ENCODE measurements at places on chromosomes 1 and 21.

DNA sequence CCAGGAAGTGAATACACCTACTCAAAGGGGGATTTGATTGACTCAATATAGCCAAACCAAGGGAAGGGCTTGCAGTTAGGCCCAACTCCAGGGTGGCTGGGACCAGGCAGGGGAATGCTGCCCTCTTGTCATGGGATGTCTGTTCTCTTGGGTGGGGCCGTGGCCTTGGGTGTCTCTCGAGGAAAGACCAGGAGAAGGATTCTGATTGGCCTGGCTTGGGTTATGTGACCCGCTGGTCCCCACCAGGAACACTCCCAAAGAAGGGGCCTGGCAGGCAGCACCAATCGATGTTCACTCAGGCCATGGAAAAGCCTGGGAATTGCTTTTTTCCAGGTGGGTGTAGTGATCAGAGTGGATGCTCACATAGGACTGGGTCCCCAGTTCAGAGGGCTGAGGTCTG lies 10.1 kb upstream of the ZNF362 start:
- no peak for DNase-seq

- no peak for DNase-seq
These were observed 11.8 kb upstream of the ATF3 start for GRCh38 chr1:212596798-212597197.

- DNase-seq: no peak
These were observed 16.2 kb upstream of the MEF2D start for GRCh38 chr1:156516821-156517220.

- DNase-seq: no peak
These were observed 1.3 kb downstream of the COL24A1 start for GRCh38 chr1:86155051-86155806.

DNA sequence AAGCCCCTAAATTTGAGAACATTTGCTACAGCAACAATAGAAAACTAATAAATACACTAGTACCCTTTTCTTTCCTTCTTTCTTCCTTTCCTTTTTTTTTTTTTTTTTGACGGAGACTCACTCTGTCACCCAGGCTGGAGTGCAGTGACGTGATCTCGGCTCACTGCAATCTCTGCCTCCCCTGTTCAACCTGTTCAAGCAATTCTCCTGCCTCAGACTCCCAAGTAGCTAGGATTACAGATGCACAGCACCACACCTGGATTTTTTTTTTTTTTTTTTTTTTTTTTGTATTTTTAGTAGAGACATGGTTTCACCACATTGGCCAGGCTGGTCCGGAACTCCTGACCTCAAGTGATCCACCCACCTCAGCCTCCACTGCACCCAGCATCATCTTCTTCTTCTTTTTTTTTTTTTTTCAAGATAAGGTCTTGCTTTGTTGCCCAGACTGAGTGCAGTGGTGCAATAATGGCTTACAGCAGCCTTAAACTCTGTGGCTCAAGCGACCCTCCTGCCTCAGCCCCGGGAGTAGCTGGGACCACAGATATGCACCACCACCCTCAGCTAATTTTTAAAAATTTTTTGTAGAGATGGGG lies 19.6 kb upstream of the CBR3 start:
- DNase-seq: no peak

DNA sequence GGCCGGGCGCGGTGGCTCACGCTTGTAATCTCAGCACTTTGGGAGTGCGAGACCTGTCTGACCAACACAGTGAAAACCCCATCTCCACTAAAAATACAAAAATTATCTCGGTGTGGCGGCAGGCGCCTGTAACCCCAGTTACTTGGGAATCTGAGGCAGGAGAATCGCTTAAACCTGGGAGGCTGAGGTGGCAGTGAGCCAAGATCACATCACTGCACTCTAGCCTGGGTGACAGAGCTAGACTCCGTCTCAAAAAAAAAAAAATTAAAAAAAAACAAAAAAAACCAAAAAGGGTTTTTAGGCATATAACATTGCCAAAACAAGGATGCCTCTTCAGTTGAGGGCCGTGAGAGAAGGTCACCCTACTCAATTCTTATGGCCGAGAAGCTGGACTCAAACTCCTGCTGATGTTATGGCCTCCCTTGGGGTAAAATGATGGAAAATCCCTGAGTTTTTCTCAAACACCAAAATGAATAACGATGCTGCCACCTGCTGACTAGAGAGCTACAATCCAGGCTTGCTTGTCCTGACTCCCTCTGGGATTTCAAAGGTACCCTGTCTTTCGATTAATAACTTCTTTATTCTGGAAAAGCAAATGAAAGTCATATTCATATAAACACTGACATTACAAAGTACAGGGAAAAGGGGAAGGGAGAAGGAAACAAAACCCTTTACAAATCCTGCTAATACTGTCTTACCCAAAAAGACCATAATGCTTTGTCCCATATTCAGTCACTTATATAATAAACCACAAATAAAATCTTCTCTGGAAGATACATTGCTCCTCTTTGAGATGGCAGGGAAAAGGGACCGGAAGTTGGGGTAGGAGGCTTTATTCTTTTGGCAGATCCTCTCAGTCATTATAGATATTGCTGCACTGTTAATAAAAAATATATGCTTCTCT lies 10.7 kb downstream of the RAB42 start:
- DNase-seq: peak; percentile 40

GRCh38 chr1:52635321-52636089 lies 2.5 kb downstream of the SHISAL2A start:
- no peak for DNase-seq

DNA sequence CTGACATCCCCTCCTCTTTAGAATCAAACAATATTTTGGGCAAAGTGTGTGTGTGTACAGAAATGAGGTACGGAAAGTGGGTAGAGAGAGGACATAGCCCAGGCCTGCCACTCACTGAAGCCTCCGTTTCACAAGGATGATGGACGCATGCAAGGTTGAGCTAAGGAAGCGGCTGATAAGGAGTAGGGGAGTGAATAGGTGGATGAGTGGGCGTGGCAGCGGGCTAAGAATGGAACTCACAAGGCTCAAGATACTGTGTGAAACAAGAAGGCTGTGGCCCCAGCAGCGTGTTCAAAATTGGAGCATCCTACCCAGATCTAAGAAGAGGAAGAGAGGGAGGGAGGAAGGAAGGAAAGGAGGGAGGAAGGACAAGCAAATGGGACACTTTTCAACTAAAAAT lies 37.5 kb downstream of the VWA5B1 start:
- no peak for DNase-seq

DNA sequence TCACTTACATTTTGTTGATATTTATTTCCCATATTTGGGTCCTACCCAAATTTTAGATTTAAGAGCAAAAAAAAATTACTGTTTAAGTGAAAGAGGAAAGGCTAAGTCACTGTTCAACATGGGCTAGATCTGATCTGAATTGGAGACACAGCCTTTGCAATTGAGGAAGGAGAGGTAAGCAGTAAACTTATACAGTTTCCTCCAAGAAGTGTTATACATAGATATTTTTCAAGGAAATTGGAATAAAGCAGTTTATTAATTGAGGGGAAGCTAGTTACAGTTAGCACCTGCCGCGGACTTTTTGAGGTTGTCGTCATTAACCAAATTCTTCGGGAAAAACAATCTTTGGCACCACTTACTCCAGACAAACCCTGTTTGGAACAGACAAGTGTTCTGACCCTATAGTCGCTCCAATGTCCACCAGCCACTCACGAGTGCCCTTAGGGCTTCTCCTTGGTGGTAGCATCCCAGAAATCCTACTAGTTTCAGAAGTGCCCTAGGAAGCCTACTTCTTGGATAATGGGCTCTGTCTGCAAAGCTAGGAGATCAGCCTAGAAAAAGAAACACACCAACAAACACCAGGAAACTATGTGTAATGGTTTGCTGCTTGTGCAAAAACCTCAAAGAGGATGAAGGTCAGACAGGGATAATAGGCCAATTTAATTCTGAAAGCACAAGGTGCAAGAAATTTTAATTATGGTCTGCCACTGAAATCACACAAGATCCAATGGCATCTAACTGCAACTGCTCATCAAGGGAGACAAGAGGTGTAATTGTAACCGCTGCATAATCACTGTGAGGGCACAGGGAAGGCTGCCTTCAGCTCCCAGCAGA lies 2.5 kb downstream of the WLS start:
- DNase-seq: no peak

DNA sequence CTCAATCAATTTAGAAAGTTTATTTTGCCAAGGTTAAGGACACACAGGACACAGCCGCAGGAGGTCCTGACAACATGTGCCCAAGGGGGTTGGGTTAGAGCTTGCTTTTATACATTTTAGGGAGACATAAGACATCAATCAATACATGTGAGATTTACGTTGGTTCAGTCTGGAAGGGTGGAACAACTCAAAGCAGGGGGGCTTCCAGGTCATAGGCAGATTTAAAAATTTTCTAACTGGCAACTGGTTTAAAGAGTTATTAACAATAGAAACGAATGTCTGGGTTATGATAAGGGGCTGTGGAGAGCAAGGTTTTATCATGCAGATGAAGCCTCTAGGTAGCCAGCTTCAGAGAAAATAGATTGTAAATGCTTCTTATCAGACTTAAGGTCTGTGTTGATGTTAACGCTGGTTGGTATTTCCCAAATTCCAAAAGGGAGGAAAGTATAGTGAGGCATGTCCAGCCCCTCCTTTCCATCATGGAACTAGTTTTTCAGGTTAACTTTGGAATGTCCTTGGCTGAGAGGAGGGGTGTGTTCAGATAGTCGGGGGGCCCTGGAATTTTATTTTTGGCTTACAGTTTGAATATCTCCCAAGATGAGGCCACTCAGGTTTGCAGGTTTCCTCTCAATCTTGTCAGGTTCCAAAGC lies 31.0 kb upstream of the TGFBR3 start:
- DNase-seq: no peak

DNA sequence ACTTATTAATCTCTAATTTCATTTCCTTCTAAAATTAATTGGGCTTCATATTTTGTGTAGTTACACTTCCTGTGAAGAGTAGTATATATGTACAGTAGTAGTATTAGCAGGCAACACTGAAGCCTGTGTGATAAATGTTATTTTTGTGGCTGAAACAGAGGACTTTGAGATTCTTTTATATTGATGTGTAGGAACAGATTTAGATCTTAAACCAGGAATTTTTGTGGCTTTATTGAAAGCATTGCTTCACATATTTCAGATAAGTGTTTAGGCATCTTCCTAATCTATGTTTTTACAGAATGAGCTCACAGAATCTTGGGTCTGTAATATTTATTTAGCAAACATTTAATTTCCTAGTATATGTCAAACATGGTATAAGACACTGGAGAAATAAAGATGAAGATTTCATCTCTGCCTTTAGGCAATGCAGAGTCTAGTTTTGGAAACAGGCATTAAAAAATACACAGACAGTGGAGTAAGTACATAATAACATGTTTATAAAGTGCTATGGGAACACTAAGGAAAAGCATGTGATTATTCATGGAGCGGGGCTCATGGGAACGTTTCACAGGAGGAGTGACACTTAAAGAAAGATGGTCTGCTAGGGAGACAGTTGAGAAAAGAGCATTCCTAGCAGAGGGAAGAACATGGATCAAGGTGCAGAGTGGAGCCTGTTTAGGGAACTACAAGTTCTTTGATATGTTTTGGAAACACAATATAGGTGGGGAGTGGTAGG lies 52.7 kb downstream of the MIGA1 start:
- DNase-seq: no peak

DNA sequence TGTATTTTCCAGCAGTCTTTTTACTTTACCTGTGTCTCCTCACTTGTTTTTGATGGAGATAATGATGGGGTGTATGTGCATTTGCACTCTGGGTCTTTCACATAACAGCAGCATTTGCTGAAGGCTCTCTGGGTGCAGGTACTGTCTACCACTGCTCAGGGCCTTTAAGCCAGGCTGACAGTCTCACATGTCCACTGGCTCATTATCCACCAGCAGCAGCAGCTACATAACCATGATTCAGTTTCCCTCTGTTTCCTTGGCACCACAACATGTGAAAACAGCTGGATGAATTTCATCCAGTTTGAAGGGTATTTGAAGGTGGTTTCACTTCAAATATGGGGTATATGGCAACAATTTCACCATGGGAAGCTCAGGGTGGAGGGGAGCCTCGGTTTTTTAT lies 41.2 kb upstream of the ROR1 start:
- DNase-seq: no peak

DNA sequence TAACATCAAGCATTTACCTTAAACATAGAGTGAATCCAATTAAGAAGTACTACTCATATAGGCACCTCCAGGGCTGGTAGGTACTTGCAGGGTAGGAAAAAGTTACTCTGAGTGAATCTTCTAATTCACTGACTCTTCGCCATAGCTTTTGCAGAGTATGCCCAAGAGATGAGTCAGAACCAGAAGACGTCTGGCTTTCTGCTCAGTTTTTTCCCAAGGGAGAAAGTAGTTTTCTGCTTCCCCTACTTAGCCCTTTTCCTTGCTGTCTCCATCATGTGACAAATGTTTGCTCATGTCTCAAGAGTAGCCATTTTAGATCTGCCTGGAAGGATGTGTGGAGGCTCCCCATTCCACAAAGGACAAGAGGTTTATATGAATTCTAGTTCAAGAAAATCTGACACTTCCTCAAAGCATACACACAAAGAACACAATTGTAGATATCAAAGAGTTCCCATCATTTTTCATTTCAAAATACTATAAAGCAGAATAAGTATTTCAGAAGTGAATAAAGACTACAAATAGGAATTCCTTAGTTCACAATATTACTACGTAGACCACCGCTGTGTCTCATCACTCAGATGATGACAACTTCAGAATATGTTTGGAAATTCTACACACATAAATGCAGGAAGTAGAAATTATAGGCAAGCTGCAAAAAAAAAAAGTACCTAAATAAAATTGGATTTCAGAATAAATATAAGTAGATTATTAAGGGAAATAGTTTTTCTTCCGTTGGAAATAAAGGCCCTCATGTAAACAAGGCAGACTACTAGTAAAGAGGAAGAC lies 98.5 kb downstream of the ASH1L start:
- DNase-seq: no peak

- no peak for DNase-seq
These were observed 7.1 kb downstream of the SLC2A1 start for GRCh38 chr1:42951588-42951987.

DNA sequence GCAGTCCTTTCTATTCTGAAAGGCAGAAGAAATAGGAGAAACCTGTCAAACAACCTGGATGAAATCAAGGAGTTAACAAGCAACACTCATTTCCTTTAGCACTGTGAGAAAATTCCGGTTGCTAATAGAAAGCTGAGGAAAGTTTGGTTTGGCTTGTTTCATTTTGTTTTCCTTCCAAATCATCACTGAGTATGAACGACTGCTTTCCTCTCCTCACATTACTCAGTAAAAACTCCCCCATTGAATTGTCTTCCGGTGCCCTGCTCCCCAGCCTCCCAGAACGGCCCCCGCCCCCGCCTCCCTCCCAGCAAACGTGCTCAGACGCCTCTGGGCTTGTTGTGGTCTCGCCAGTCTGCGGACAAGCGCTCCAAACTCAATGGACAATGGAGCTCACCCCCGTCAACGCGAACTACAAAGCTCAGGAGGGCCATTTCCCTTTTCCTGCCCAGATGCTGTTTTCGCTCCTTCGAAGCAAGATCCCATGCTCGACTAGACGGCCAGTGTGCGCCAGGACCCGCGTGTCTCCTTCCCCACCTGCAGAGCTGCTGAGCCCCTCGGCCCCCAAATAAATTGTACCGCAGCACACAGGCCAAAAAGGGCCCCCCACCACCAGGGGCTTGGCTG lies 747 bp downstream of the STX6 start:
- DNase-seq: peak; percentile 35

GRCh38 chr1:172125250-172125649 lies 284.0 kb downstream of the DNM3 start:
- DNase-seq: no peak
